ENCODE measurements at places on chromosomes 5 and 9. TPM values are rescaled to one million over a fixed set of nuclear protein-coding genes. Genes with fewer than 3 reads are reported as not detected.

DNA sequence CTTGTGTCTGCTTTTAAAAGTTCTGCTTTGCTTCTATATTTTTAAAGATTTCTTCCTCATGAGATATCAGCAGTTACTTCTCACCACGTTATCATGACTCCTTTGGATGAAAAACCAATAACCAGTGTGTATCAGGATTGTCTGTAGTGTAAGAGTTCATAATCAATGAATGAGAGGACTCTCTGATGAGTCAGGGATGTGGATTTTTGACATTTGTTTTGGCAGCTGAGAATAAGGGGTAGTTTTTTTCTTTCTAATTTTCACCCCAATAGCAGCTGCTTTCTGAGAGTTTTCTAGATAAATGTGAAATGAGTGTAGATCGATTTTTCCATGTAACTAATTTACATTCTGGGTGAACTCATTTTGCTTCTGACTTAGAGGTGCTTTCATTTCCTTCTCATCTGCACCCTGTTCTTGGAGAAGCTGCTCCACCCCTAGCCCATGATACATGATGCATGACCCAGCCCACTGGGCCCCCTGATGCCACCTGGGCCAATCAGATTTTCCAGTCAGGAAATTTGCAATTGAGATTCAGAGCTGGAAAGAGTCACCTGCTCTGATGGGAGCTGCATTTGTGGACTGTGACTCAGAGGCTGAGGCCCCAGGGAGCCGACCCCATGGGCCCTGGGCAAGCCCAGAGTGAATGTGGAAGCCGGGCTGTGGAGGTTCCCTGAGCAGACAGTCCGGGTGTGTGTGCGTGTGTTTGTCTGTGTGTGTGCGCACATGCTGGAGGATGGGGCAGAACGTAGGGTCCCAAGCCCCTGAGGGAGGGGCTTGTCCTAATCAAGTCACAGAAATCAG lies 159.3 kb downstream of the RGS3 start:
- peak; percentile 95 for DNase-seq

DNA sequence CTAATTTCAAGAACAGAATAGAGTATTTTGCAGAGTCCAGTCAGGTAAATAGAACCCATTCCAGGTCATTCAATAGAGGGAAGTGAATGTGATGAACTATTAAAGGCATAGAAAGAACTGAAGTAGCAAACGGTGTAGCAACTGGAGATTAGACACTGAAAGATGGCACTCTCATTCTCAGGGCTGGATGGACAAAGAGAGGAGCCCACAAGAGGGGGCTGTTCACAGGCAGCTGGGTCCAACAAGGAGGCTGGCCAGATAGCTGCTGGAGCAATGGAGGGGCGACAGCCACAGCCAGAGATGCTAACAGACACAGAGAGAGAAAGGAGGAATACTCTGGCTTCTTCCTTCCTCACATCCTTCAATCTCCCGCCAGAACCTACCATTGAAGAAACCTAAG lies 93.1 kb upstream of the SMARCA2 start:
- DNase-seq = no peak

- DNase-seq = peak; percentile 70
Observed at GRCh38 chr5:53323943-53324642, 156.3 kb upstream of the FST start.

GRCh38 chr9:130531670-130532069 lies 47.7 kb upstream of the FUBP3 start:
- no peak for DNase-seq

DNA sequence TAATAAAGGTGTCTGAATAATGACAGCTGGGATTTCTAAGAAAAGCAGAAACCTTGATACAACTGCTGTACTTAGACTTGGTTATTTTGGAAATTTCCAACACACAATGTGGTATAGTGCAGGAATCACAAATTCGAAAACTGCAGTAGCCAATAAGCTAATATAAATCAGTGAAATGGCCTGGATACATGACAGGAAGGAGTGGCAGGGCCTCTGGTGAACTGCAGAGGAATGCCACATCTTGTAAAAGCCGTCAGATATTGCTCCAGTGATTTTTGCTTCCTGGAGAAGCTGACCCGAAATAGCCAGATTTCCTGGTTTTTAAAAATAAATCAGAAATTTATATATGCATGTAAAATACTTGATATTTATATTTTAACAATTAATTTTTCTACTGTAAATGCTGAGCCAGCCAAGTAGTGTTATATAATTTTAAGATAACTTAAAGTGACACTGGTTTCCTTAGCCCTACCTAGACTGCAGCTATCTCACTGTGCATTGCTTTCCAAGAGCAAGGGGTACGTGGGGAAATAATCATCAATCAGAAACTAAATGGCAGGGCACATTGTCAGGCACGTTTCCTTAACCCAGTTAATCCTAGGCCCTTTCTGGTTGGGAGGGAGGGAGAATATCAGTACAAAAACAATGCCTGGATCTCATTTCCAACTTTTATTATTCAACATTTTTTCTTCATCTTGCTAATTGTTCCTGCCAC lies 182.4 kb downstream of the RASEF start:
- DNase-seq = no peak

DNA sequence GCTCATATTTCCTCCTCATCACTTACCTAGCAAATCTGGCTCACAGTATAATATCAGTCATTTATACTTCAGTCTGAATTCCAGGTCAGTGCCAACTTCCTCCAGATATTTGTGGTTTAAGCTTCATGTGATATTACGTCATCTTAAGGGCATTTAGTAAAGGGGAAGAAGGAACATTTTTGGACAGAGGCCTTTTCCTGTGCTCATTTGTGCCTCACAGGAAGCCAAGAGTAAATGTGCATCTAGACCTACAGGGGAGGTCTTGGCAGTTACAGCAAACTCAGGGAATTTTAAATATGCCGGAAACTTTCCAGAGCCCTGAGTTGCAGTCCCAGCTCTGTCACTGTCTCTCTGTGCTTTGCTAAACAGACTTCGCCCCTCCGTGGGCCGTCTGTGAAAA lies 12.3 kb upstream of the KCNIP1 start:
- DNase-seq = peak; percentile 29

The SLC34A1 gene
- not detected for total RNA-seq

The SEC61B gene
- total RNA-seq = 109 TPM

GRCh38 chr5:160846642-160847041 lies 5.4 kb downstream of the ATP10B start:
- no peak for DNase-seq

DNA sequence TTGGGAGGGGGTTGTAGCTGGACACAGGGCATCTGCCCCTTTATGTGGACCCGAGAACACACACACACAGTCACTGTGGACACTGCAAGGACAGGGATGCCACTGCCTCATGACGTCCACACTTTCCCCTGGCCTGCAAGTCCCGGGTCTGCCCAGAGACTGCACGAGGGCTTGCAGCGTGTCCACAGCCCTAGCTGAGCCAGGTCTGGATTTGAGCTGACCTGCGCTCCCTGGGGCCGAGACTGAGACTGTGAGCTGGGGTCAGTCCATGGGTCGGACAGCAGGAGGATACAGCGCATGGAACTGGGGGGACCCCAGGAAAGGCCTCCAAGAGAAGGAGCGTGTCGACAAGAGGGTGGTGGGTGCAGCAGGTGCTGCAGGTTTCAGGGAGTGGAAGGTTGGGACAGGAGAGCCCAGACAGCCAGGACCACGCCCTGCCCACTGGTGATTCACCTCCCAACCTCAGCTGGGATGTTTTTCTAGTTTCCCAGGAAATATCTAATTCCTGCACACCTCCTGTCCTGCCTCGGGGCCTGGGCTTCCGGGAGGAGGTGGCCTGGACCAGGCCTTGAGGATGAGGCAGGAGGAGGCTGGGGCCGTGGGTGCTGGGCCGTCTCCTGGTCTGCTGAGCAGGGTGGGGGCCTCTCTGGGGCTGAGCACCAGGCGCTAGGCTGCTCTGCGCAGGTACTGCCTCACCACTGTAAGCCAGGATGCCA lies 806 bp upstream of the RNF224 start:
- peak; percentile 27 for DNase-seq

DNA sequence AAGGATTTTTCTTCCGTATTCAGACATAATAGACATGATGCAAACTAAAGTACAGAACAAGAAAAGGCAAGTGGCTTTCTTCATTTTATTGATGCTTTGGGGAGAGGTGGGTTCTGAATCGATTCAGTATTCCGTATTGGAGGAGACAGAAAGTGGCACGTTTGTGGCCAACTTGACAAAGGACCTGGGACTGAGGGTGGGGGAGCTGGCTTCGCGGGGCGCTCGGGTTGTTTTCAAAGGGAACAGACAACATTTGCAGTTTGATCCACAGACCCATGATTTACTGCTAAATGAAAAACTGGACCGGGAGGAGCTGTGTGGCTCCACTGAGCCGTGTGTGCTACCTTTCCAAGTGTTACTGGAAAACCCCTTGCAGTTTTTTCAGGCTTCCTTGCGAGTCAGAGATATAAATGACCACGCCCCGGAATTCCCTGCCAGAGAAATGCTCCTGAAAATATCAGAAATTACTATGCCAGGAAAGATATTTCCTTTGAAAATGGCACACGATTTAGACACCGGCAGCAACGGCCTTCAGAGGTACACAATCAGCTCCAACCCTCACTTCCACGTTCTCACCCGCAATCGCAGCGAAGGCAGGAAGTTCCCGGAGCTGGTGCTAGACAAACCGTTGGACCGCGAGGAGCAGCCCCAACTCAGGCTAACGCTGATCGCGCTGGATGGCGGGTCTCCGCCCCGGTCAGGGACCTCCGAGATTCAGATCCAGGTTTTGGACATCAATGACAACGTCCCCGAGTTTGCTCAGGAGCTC lies 551 bp downstream of the PCDHB6 start:
- no peak for DNase-seq

DNA sequence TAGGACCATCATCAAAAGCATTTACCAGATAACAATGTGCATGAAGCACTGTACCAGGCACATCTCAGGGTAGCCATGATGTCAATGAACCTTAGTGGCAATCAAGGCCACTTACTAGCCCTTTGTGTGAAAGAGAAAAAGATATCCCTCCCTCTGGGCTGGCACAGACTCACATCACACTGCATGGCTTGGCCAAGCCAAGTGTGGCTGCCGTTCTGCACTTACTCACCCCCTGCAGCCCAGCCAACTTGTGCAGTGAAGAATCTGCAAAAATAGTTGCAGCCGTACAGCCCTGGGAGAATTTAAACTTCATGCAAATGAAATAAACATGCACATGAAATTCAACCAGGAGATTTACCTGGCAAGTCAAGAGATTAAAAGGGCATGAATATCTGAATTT lies 333.5 kb downstream of the DEPDC1B start:
- no peak for DNase-seq

- no peak for DNase-seq
Observed at GRCh38 chr9:133396952-133397351, 20.8 kb downstream of the STKLD1 start.

DNA sequence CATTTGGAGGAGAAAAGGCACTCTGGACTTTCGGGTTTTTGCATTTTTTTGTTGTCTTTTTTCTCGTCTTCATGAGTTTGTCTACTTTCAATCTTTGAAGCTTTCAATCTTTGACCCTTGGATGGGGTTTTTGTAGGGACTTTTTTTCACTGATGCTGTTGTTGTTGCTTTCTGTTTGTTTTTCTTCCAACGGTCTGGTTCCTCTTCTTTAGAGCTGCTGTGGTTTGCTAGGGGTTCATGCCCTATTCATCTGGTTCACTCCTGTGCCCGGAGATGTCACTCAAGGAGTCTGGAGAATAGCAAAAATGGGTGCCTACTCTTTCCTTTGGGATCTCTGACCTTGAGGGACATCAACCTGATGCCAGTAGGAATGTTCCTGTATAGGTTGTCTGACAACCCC lies 378.6 kb upstream of the TYRP1 start:
- DNase-seq = no peak

- peak; percentile 93 for DNase-seq
Observed at GRCh38 chr5:132497488-132497997, 7.0 kb upstream of the IRF1 start.

DNA sequence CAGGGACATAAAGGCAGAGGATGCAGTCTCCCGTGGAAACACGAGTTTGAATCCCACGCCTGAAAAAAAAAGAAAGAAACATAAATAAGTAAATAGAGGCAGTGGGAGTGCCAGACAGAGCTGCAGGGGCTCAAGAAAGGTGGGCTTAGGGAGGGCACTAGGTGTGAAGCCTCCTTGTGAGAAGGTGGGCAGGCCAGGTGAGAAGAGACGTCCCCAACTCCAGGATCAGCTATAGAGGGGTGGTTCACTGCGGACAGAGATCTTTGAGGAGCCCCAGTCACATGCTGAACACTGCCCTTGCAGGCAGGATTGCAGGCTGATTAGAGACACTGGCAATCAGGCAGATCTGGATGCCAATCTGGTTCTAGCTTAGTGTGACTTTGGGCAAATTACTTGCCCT lies 172.1 kb downstream of the RGS3 start:
- no peak for DNase-seq

The FAM170A gene
- total RNA-seq = 0.32 TPM

- no peak for DNase-seq
Observed at GRCh38 chr5:25119650-25120049, 474.9 kb upstream of the CDH10 start.

The RAPGEF6 gene
- 10.6 TPM for total RNA-seq

- no peak for DNase-seq
Observed at GRCh38 chr5:13027874-13028273, 916.6 kb downstream of the DNAH5 start.

DNA sequence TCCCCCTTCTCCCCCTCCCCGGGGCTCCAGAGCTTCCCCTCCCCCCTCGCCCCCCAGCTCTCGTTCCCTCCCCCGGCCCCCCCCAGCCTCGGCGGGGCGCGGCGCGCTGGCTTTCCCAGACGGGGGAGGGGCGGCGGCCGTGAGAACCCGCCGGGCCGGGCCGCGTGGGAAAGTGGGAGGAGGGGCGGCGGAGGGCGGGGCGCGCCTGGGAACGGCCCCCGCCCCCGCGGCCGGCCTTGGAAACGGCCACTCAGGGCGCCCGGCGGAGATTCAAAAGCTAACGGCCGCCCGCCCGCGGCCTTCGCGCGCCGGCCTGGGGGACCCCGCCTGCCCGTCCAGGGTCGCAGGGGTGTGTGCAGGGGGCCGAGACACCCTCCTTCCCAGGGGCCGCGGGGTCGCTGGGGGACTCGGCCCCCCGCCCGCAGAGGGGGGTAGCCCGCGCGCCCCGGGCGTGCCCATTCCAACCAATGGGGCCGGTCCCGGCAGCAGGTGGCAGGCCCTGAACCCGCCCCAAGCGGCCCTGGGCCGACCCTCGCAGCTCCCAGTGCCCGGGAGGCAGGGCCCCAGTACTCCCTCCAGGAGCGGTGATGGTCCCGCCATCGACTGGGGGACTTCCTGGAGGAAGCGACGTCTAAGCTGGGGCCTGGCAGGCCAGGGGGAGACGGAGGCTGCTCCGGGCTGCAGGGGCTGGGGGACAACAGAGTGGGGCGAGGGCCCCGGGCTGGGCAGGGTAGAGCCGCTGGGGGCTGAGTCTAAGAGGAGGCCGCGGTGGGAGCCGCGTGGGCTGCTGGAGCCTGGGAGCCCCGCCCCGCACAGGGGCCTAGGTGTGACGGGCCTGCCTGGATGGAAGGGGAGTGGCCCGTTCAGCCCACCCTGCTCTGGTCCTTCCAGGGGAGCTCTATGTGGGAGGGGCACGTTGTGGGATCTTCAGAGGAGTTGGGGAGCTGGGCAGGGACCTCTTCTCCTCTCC lies 14.2 kb upstream of the NRARP start:
- no peak for DNase-seq

GRCh38 chr9:93147632-93148031 lies 13.6 kb upstream of the NINJ1 start:
- DNase-seq = no peak

The SLC36A3 gene
- total RNA-seq = not detected

GRCh38 chr5:80960531-80961375 lies 590 bp downstream of the RASGRF2 start:
- peak; percentile 9 for DNase-seq
